Gastroesophageal sphincter (tissue), 4 donors: ENCODE measurements at places on chromosomes 4 and X. TPM values are rescaled to one million over a fixed set of nuclear protein-coding genes. Genes with fewer than 3 reads are reported as not detected.

Gene GC
- total RNA-seq: 0.62 TPM

Gene HERC3
- total RNA-seq: 60.7 TPM

Gene HELT
- total RNA-seq: not detected

Gene CCDC120
- 2.3 TPM for total RNA-seq

Gene CAMK2D
- 67.1 TPM for total RNA-seq

Gene ZDHHC15
- total RNA-seq: 3.0 TPM

Gene GAGE12E
- total RNA-seq: not detected

Gene RPS6KA6
- total RNA-seq: 5.5 TPM

Gene KLHL13
- total RNA-seq: 24.1 TPM

Gene TIGD2
- 4.5 TPM for total RNA-seq
